ENCODE measurements at places on chromosomes 12 and 14. TPM values are rescaled to one million over a fixed set of nuclear protein-coding genes. Genes with fewer than 3 reads are reported as not detected.

GRCh38 chr12:47882781-47883546 lies 21.8 kb downstream of the VDR start:
- no peak for DNase-seq

GRCh38 chr12:47025798-47026197 lies 53.6 kb upstream of the PCED1B start:
- DNase-seq: no peak

- no peak for DNase-seq
Measured at GRCh38 chr12:108419949-108420348, 80.8 kb upstream of the CMKLR1 start.

DNA sequence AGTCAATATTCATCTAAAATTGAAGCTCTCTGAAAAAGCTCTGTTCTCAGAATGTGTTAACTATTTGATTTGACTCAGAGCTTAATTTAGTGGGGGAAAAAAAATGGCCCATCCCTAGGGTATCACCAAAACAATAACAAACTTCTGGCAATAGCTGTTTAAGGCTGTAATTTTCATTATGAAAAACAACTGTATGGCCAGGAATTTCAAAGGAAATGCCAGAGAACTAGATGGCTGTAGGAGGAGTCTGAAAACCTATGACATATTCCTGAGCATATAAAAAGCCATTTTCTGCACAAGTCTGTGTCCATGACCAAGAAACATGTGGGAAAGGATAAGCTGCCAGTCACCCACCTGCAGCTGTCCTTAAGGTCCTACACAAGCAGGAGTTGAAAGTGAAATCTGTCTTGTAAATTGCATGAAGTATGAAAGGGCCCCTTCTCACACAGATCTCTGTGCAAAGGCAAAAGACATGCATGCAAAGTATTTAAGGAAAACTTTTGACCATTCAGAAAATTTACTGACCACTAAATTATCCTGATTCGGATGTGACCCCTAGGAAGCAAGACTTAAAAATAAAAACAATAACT lies 299.1 kb downstream of the BTG1 start:
- no peak for DNase-seq

DNA sequence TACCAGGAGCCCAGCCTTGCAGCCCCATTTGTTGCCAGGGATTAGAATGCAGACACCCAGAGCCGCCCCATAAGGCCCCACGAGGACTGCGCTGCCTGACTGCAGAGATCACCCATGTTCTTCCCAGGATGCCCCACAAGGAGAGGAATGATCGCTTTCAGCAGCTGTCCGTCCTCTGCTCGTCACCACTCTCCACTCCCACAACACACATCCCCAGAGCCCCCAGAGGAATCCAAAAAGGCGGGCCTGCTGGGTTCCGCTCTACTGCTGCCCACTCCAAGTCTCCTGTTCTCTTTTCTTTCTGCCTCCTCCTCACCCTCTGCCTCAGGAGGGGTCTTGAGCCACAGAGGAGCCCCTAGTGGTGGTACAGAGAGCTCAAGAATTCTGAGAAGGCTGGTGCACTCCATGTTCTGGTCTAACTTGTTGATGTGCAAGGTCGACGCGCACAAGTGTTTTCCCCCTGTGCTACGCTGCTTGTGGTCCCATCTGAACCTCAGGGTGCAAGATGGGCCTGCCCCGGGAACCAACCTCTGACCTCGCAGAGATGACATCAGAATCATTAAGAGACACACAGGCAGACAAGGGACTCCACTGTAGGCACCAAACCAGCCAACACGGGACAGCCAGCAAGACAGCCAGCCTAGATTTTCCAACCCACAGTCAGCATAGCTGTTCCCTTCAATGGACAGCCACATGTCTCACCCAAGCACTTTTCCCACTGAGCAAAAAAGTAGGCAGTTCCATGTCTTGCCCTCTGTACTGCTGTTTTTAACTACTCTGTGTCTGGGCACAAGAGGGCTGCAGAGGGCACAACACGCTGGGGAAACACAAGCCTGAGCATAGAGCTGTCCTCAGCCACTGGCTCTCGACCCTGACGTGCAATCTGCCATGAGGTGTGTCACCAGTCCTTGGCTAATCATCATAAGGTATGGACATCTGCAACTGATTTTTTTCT lies 29.9 kb downstream of the PXN start:
- DNase-seq: no peak

DNA sequence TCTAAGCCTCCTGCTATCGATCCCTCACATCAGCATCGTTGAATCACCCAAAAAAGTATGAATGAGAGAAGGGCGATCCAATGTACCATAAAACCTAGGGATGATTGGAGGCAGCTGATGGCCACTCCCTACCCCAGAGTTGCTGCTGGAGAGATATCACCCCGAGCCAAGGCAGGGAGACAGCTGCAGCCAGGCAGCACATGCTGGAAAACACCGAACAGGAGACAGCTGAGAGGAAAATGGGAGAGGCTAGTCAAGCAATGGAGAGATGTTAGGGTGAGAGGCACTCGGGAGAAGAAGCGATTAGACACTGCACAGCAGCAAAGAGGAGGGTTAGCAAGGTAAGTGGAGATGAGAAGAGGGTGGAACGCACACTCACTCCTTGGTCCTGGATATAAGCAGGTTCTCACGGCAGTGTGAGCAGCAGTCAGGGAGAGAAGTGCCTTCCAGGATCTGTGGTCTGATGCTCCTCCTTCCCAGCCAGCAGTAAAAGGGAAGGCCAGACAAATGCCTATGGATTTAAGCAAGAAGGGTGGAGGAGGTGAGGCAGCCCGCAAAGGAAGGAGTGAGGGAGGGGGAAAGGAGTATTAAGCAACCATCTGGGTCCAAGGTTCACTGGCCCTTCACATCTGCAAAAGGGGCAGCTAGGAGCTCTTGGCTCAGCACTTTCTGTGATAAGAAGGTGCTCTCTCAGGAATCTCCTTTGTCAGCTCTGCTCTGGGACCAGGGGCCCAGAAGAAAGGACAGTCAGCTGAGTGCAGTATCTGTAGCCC lies at the start of gene SLC7A7:
SLC7A7 (minus strand) TSS at position 495 of the 773 bp plus-strand sequence. CDS start 2,037 bp downstream, outside the sequence.
- no peak for DNase-seq

DNA sequence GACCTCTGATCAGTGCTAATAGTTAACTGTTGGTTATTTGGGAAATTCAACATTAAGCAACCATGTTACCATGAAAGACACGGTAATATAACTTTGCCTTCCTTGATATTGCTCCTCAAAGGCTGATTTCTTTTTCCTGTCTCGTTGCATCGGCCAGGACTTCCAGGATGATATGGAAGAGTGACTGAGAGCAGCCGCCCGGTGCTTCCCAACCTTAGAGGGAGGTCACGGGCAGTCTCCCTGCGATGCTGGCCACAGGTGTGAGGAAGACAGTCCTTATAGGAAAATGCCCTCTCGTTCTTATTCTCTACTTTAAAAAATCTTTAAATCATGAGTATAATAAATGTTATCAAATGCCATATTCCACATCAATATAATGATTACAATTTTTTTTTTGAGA lies 33.1 kb upstream of the GPR132 start:
- DNase-seq: no peak

GRCh38 chr12:126704609-126705008 lies 1562.4 kb upstream of the TMEM132C start:
- DNase-seq: no peak

DNA sequence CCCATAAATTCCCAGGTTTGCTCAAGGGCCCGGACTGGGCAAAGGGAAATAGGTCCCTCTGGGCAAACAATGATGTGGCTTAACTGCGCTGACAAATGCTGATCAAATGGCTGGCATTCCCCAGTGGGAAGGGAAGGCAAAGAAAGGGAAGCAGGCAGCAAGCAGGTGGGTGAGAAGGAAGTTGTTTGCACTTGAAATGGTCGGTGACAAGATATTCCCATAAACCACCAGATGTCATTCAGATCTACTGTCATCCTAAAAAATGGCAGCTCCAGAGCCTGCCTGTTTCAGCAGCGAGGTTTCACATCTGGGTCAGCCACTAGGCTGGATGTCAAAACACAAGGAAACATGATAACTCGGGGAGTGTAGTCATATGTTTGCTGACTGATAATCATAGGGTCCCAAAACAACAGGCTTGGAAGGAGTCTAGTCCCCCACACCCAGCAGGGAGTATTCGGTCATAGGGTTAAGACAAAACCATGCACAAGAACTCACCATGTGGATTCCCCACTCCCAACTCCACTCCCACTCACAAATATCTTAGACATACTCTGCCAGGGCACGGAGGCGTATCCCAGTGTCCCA lies 37.9 kb upstream of the MDM1 start:
- DNase-seq: no peak

GRCh38 chr14:93566065-93566693 lies 135.4 kb downstream of the UNC79 start:
- no peak for DNase-seq

- peak; percentile 95 for DNase-seq
Measured at GRCh38 chr12:2336409-2336829, 283.6 kb downstream of the CACNA1C start.

GRCh38 chr14:31118892-31119291 lies 88.7 kb downstream of the HECTD1 start:
- no peak for DNase-seq

GRCh38 chr12:43325786-43326185 lies 226.2 kb downstream of the ADAMTS20 start:
- DNase-seq: no peak

DLK1 gene
- not detected for total RNA-seq

NRIP2 gene
- not detected for total RNA-seq

LBHD2 gene
- not detected for total RNA-seq

CLBA1 gene
- total RNA-seq: 5.9 TPM

KIF5A gene
- total RNA-seq: 1.2 TPM
